ENCODE measurements at places on chromosomes 16 and 17.

- DNase-seq, result no peak
Measured at GRCh38 chr17:19502517-19502916, 31.1 kb upstream of the SLC47A1 start.

DNA sequence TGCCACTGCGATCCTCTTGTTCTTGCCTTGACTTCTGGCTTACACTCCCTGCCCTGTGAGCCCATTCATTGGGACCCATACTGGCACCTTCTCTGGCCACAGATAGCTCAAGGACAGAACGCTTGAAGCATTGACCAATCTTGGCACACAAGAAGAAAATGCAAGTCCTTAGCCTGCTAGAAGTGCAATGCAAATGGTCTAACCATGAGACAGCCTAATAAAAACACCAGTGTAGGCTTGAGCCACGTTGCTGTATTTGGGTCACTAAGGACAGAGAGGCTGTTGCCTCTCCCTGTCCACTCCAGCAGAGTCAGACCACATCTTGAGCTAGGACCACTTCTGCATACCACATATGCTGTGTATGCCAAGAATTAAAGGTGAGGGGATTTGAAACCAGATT is 41.2 kb upstream of the HLF start:
- DNase-seq, result no peak

GRCh38 chr16:89038811-89039735 is 54.6 kb upstream of the ACSF3 start:
- no peak for DNase-seq

- DNase-seq, result peak; percentile 23
Measured at GRCh38 chr16:1639282-1639681, 27.1 kb downstream of the CRAMP1 start.

GRCh38 chr17:142102-142661 is 4.8 kb downstream of the SCGB1C2 start:
- peak; percentile 97 for DNase-seq

DNA sequence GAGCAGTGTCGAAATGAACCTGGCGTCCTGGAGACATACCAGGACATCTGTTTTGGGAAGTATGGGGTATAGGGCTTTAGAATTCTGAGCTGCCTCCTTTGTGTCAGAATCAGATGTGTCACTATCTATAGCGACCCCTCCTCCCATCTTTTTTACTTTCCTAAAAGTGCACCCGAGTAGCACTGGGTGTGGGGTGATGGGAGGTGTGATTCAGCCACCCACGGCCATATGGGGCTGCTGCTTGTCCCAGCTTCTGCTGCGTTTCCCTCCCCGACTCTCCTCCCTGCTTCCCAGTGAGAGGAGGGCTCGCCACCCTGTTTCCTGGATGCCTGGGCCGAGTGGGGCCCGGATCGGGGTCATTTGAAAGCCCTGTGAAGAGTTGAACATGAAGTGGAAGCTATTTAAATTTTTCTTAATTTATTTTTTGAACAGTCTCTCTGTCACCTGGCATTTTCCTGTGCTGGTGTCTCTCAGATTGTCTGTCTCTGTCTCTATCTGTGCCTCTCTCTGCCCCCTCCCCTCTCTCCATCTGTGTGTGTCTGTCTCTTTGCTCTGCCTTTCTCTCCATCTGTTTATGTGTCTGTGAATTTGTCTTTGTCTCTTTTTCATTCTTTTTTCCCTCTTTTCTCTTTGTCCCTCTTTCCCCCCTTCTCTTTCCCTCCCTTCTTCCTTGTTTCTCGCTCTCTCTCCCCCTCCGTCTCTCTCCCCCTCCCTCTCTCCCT is 638.8 kb upstream of the EEF2KMT start:
- DNase-seq, result no peak

DNA sequence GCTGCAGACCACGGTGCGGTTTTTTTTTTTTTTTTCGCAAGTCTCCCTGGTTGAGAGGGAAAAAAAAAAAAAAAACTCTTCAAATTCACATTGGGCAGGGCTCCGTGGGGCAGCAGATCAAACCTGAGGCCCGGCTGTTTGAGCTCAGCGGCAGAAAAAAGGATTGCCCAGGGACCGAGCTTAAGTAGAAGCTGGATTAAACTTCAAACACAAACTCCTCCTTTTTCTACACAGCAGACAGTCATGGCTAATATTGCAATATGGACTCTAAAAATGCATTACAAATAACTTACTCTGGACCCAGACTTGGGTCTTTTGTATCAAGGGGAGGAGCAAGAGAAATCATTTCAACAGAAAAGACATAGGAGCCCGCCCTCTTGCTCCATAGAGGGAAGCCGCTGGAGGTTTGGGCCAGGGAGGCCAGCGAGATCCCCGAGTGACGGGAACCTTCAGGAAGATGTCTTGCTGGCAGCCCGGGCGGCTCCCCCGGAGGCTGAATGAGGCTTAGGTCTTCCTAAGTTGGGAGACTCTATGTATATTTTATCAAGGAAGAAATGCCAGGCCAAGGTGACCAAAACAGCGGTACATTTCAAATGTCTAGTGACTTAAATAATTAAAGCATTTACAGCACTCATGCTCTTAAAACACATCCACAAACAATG is 167.7 kb downstream of the ZNF423 start:
- DNase-seq, result no peak

DNA sequence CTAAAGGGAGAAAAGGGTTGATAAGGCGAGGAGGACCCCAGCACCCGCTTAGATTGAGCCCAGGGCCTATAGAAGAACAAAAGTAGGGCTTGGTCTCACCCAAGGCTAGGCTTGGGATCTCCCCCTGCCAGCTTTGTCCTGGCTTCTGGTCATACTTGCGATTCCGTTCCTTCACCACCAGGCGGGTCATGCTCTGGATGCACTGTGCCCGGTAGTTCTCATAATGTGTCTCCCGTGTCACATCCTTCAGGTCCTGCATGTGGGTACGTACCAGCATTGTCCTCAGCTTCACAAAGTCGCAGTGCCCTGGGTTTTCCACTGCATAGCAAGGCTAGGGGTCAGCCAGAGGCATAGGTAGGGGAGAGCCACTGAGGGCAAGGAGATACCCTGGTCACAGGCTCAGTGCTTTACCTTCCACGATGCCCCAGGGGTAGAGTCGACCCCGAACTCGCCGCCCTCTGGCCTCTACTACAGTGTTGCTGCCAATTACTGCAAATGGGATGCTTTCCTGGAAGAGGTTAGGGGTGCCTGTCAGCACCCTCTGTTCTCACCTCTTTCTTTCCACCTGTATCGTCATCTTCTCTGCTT is 6.5 kb upstream of the MTMR4 start:
- peak; percentile 61 for DNase-seq

DNA sequence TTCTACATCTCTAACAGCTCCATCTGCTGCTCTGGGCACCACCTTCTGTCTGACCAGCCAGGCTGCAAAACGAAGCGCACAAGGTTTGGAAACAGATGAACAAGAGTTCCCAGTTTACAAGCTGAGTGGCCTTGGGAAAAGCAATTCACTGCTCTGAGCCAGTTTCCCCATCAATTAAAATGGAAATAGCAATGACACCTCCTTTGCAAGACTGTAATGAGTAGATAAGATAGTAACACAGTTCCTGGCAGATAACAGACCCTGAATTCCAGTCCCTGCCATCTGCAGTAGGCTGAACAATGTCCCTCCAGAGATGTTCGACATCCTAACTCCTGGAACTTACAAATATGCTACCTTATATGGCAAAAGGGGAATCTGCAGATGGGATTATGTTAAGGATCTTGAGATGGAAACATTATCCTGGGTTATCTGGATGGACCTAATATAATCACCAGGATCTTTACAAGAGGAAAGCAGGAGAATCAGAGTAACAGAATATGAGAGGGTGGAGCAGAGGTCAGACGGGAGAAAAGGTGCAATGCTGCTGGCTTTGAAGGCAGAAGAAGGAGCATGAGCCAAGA is 27.9 kb downstream of the CPPED1 start:
- no peak for DNase-seq

DNA sequence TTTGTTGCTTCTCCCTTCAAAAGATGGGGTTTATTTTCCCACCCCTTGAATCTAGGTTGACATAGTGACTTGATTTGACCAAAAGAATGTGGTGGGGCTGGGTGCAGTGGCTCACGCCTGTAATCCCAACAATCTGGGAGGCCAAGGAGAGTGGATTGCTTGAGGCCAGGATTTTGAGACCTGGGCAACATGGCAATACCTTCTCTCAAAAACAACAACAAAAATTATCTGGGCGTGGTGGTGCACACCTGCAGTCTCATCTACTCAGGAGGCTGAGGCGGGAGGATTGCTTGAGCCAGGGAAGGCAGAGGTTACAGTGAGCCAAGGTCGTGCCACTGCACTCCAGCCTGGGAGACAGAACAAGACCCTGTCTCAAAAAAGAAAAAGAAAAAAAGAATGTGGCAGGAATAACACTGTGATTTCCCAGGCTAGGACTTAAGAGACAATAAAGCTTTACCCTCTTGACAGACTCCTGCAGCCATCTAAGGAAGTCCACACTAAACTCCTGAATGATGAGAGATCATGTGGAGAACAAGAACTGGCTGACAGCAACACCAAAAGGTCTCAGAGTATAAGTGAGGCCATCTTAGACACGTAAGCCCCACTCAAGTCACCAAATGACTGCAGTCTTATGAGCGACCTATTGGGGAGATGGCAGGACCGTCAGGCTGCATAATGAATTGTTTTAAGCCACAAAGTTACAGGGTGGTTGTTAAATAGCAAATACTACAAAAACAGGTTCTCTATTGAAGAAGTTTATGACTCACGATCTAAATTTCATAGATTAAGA is 37.0 kb downstream of the FBXL20 start:
- DNase-seq, result no peak

DNA sequence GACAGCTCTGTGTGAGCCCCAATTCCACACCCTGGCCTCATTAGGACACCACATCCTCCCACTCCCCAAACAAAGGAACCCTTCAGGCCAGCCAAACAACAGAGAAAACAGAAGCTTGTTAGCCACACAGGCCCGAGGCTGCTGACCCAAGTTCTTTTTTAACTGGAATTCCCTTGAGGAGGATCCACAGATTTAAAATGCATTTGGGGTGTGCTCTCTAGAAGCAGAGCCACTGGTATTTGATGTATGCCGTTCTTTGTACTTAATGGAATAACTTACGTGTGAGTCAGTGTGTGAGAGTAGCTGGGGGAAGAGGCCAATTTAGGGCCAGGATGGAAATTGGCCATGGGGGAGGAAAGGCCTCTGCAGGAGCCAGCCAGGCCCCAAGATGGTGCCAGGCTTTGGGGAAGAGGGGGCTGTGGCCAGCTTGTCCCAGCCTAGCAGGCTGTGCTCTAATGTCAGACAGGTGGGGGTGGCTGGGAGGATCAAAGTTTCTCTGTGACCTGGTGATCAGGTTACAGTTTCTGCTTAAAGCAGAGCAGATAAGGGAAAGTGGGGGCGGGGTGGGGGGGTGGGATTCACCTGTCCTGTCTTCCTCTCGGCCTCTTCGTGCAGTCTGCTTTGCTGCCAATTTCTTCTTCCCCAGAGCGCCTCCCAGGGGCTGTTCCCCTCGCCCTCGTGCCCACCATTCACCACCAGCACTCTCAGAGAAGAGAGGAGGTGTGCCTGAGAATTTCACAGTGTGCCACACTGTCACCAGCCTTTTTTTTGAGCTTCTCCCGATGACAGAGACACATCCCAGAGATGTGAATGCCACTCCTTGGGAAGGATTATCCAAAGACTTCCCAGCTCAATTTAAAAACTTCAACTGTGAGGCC is 50.8 kb downstream of the TOM1L2 start:
- no peak for DNase-seq

DNA sequence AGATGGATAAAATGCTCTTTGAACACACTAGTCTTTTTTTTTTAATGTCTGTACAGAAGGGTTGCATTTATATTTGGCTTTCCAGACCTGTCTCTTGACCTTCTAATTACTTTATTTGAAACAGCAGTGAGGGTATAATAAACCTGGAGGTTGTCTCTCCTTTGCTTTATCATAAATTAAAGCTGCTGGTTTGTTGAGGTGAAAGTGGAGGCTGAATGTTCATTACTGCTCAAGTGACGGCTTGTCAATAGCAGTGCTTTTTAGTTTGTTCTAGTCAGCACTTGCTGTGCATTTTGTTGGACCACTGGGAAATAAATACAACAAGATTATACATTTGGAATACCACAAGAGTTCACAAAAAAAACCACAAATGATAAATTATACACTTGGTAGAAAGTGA is 264.2 kb downstream of the IRX3 start:
- no peak for DNase-seq

DNA sequence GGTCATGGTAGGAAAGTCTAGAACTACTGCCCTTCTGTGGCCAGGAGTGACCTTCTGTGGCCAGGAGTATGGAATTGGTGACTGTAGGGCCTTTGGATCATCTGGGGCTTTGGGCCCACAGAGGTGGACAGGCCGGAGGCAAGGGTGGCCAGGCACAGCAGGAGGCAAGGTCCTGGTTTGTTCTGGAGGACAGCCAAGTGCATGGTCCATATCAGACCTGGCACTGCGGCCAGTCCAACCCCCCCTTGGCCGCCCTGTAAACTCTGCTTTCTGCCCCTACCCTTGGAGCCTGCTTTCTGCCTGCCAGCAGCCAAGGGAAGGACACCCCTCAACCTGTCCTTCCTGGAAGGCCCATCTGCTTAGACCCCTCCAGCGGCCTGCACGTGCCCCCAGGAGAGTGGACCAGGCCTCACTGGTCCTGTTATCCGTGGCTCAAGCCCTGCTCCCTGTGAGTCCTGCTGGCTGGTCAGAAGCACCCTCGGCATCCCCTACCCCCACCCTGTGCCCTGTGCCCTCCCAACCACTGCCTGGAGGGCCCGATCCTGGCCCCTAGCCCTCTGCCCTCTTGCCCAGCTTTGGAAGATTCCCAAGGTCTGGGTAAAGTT is 2.3 kb upstream of the DCXR start:
- no peak for DNase-seq

Measured in NAMALWA (cell line).